ENCODE measurements at places on chromosomes 2 and 18.

GRCh38 chr2:9556121-9556743 is 602 bp upstream of the ADAM17 start:
- no peak for DNase-seq

GRCh38 chr2:214536625-214537024 is 125.8 kb downstream of the VWC2L start:
- no peak for DNase-seq

- no peak for DNase-seq
These were observed 161.2 kb upstream of the SIX2 start for GRCh38 chr2:45170191-45171135.

GRCh38 chr2:60849187-60849586 is 32.2 kb upstream of the REL start:
- no peak for DNase-seq

DNA sequence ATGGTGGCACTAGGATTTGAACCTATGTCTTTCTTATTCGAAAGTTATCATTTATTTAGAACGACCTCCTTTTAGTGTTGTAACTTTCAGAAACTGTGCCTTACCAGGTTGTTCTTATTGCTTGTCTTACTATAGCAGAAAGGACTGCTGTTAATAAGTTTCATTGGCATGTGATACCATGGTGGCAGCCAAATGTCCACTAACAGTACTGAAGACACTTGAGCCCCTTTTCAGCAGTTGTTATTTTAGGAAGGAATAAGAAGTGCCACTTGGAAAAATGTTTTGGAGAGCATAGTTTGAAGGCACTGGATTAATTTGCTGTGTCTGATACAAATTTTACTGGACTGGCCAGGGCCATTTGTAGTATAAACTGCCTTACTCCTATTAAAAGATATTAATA is 37.7 kb downstream of the CEP192 start:
- no peak for DNase-seq

- DNase-seq = peak; percentile 36
These were observed 136.2 kb upstream of the RASGRP3 start for GRCh38 chr2:33340280-33340679.

- no peak for DNase-seq
These were observed 17.4 kb downstream of the RTP5 start for GRCh38 chr2:241886840-241887447.

DNA sequence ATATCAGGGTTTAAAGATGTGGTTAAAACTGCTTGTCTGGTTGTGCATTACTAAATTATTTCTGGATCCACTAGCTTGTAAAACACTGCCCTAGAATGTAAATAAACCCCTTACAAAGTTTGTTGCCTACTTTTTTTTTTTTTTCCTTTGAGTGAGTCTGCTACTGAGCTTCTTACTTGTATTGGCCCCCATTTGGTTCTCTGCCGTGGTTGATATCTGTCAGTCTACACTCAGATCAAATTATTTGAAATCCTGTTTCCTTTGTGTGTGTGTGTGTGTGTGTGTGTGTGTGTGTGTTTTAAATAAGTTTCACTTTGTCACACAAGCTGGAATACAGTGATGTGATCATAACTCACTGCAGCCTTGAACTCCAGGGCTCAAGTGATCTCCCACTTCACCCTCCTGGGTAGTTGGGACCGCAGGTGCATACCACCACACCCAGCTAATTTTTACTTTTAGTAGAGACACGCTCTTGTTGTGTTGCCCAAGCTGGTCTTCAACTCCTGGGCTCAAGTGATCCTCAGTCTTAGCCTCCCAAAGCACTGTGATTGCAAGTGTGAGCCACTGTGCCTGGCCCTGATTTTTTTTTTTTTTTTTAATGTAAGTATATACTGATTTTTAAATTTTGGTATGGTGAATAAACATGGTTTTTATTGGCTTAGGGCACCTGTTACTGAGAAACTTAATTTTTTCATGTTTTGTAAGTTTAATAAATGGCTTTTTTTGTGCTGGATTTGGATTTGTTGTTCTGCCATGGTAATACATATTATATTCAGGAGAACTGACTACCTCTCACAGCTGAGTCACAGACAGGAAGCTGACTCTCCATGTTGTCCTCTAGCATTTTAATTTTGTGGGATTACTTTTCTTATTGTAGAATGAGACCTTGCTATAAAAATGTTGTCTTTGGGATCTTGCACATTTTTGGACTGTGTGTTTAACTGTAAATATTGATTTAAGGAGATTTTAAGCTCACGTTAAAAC is 48.5 kb downstream of the MAP4K4 start:
- DNase-seq = peak; percentile 48

GRCh38 chr18:63457977-63458376 is 18.8 kb upstream of the SERPINB5 start:
- DNase-seq = no peak

DNA sequence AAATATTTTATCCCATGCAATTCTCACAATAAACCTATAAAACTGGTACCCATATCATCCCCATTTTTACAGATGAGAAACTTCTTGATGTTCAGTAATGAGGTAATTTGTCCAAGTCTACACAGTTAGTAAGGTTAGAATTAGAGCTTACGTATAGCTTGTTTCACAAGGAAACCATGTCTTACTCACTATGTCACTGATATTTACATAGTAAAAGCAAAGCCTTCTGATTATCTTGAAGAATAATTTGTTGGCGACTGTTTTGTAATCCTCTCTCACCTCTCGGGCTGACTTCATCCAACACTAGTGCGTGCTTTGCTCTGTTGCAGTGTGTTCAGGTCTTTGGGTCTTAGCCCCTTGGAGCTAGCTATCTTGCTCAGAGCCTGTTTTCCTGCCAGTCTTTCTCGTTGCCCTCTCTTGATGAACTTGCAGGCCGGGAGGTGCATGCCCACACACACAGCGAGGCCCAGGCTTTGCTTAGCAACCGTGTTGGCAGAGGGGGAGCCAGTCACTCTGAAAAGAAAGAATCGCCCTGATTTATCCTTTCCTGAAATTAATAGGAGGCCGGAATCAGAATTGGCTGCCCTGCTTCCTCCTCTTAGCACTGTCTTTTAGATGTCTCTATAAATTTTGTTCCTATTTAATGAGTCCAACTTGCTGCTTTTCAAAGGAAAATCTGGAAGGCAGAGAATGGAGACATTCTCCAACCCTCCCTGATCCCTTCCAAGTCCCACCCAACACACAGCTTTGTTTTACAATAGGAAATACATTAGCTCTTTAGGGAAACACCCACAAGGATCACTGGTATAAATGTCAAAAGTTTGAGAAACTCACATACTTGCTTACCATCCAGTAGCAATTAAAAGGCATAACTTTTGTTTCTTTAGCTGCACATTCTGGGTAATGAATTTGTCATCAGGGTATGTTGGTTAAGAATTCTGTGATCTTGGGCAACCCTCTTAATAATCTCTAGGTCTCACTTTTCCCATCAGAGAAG is 97.6 kb upstream of the SEC11C start:
- peak; percentile 36 for DNase-seq

DNA sequence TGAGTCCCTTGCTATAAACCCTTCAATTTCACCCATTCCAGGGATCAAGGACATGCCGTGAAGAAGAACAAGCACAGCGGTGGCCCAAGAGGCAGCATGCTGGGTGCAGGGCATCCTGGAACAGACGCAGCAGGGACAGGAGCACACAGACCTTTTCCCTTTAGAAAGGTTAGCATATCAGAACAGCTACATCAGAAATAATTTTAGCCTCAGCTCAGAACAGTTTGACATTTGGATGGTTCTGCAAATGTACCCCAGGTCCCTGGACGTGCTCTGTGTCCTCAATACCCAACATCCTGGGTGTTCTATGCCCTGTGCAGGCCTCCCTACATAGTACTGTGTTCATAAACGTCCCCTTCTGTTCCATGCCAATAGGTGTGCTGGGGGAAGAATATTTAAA is 80.4 kb downstream of the MYOM1 start:
- DNase-seq = no peak

DNA sequence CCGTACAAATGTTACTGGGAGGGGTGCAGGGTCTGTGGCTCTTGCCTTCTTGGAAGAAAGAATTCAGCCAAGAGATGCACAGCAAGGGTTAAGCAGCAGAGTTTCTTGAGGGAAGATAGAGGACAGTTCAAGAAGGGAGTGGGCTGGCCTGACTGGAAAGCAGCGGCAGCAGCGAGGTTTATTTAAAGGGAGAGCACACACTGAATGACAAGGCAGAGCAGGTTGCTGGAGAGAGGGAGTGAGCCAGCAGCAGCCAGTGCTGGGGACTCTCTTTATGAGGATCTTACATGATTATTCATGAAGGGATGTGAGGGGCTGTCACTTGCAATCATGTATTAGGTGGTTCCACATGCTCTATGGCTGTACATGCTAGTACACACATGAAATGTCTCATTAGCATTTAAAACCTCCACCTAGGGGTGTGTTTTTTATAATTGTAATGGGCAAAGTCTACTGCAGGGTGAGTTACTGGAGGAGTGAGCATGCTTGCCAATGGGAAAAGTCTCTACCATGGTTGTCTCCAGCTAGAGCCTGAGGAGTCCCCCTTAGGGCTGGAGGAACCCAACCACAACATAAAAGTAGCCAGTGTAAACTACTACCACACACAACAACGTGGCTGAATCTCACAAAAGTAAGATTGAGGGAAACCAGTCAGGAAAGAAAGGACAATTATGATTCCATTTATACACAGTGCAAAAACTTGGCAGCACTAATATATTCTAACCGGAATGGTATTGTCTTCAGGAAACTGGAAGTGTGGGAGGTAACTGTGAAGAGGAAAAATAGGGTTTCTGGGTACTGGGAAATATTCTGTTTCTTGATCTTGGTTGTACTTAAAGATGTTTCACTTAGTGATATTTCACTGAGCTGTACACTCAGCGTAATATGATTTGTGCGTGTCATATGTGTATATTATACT is 87.6 kb upstream of the FAM110C start:
- no peak for DNase-seq

DNA sequence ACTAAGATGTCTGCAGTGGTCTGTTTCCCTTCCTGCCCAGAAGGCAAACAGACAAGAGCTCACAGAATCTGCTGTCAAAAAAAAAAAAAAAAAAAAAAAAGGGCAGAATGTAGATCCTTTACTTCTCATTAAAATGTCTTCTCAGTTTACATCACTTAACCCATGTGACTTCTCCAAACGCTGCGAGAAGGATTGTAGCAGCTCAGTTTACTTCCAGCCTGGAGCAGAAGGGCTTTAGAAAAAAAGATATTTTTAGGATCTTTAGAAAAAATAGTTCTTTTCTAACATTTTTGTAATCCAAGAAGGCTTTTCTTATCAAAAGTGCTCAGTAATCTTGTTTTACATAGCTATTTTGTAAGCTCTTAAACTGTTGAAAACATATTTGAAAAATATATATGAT is 425.4 kb downstream of the CNTNAP5 start:
- DNase-seq = no peak

DNA sequence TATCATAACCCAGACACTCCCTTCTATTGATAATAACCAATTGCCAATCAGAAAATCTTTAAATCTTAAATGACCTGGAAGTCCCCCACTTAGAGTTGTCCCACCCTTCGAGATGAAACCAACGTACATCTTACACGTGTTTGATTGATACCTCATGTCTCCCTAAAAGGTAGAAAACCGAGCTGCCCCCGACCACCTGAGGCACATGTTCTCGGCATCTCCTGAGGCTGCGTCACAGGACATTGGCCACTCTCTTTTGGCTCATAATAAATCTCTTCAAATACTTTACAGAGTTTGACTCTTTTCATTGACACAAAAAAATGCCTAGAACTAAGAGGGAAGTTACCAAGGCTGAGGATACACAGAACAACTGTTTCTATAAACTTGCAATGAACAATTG is 190.0 kb downstream of the RTP5 start:
- DNase-seq = no peak

GRCh38 chr2:152825834-152826233 is 107.4 kb downstream of the ARL6IP6 start:
- DNase-seq = no peak

- no peak for DNase-seq
These were observed 22.2 kb downstream of the LANCL1 start for GRCh38 chr2:210454336-210454735.

GRCh38 chr2:70683455-70683854 is 84.5 kb downstream of the ADD2 start:
- DNase-seq = no peak

- DNase-seq = no peak
These were observed 94.4 kb downstream of the CRIM1 start for GRCh38 chr2:36449943-36450392.

DNA sequence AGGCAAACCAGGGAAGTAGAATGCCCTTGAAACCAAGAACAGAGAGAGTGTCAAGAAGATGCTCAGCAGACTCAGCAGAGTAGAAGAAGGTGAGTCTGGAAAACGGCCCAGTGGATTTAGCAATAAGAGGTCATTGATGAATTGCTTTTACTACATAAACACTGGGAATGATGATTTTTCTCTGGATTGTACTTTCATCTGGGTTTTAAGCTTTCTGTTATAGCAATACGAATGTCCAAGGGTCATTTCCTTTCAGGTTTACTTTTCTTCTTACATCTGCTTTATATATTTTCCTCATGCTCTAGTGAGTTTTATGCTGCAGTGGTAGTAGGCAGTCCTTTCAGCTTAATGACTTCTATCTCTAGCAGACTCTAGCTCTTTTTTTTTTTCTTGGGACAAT is 16.9 kb downstream of the EML6 start:
- no peak for DNase-seq

GRCh38 chr2:186256540-186256939 is 229.5 kb upstream of the ZC3H15 start:
- peak; percentile 35 for DNase-seq

DNA sequence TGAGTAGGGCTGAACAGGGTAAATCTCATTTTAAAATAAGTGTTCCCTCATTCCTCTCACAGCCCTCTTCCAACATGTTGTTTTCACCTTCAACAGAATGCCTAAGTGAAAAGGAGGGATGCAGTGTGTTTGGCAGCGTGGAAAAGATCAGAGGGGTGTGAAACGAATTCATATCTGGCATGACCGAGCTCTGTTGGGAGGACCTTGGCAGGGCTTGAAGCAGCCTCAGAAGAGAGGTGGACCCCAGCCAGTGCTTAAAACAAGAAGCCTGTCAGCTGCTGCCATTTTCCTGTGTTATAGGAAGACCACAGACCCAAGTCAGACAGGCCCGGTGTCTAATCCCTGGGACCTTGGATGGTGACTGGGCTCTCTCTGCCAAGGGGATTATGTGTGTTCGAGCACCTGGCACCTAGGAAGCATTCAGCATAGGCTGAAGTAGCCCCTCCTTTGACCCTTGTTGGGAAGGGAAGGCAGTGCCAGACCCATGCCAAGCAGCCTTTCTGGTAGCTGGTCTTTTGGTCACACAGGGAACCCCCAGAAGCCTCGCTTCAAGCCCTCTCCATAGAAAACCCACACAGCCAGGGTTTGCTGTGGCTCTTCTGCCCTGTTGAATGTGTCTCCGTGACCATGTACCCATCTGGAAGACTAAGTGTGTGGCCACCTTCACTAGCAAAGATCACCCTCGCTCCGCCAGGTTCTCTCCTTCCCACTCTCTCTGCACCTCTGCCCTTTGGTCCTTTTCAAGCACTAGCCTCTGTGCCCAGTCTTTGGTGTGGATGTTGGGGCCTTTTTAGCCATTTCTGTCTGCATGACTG is 87.5 kb upstream of the ST3GAL5 start:
- no peak for DNase-seq

GRCh38 chr2:231522418-231523180 is 7.6 kb downstream of the NMUR1 start:
- no peak for DNase-seq
